ENCODE measurements at places on chromosomes 12 and 14. TPM values are rescaled to one million over a fixed set of nuclear protein-coding genes. Genes with fewer than 3 reads are reported as not detected.

ATP2A2 gene
- 74.6 TPM for total RNA-seq

PRR4 gene
- 0.32 TPM for total RNA-seq

MANSC4 gene
- not detected for total RNA-seq

PIK3C2G gene
- total RNA-seq: not detected

RNF31 gene
- 25.8 TPM for total RNA-seq

BAZ1A gene
- 12.6 TPM for total RNA-seq
